ENCODE measurements at places on chromosomes 6 and 20.

- no peak for DNase-seq
Observed at GRCh38 chr6:14757014-14757413, 488.9 kb upstream of the JARID2 start.

DNA sequence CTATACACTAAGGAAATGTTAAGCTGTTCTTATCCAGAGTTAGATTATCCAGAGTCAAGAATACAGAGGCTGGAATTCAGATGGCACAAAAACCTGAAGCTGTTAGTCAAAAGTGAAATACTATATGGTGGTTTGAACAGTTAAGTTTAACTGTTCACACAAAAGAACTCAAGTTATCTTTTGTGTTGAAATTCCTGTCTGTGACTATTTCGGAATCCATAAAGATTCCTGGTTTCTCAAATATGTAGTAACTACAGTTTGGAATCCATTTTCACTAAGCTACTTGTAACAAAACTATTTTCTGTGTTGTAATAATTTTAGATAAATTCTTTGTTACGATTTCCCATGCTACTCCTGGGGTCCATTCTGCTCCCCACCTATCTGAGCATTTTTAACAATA, 24.5 kb downstream of the FIG4 start:
- DNase-seq: no peak

DNA sequence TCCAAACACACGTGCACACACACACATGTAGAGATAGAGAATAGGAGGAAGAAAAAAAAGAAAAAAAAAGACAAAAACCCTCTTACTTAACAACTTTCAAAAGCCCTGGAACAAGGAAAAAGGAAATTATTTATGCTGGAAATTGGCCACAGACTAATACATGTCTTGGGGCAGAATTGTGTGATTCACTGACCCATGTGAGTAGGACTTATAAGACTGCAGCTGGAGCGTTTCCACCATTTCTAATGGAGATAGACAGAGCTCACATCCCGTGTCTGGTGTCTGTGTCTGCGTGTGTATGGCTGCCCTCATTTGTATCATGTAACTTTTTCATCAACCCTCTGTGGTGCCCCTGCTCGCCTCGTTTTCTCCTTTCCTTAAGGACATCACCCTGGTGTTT, 99.8 kb upstream of the PDE10A start:
- DNase-seq: no peak

DNA sequence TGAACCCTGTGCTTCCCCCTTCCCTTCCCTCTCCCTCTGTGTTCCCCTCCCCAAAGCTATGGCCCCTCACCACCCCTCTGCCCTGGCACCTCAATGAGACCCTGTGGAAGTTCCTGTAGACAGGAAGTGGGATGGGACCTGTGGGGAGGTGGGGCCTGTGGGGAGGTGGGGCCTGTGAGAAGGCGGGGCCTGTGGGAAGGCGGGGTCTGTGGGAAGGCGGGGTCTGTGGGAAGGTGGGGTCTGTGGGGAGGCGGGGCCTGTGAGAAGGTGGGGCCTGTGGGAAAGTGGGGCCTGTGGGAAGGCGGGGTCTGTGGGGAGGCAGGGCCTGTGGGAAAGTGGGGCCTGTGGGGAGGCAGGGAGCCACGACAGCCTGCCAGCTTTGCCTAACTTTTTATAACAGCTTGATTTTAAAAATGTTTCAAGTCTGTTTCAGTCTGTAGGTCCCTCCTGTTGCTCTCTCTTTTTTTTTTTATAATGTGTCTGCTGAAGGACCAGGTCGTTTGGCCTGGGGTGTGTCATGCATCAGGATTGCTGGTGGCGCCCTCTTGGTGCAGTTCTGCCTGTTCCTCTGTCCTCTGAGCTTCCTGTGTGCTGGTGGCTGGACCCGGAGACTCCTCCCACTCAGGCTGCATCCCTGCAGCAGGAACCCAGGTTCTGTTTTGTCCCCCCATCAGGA, 70.5 kb upstream of the SLCO4A1 start:
- no peak for DNase-seq

GRCh38 chr6:167768471-167769215, 58.1 kb upstream of the AFDN start:
- no peak for DNase-seq

- DNase-seq: no peak
Observed at GRCh38 chr6:139940741-139941729, 566.6 kb upstream of the CITED2 start.

GRCh38 chr6:44805238-44805846, 417.8 kb downstream of the CDC5L start:
- no peak for DNase-seq

Data from stimulated activated CD4-positive, alpha-beta T cell treated with anti-CD3 and anti-CD28 coated beads, Interleukin-1b, Interleukin-23, amount 100 ng/mL, for 1 hour (primary cell).